ENCODE measurements at places on chromosomes 2 and 18. TPM values are rescaled to one million over a fixed set of nuclear protein-coding genes. Genes with fewer than 3 reads are reported as not detected.

TCF23 gene
- not detected for total RNA-seq

LYG2 gene
- not detected for total RNA-seq

TSGA10 gene
- total RNA-seq, result 4.8 TPM

MPP4 gene
- 5.9 TPM for total RNA-seq

NYAP2 gene
- total RNA-seq, result 2.3 TPM

NGEF gene
- 7.8 TPM for total RNA-seq

HTR2B gene
- total RNA-seq, result not detected

SLC23A3 gene
- 0.02 TPM for total RNA-seq

FAM237A gene
- not detected for total RNA-seq

ZNF513 gene
- total RNA-seq, result 7.6 TPM

CHRNA1 gene
- not detected for total RNA-seq

SERPINB3 gene
- not detected for total RNA-seq

RMND5A gene
- 24.0 TPM for total RNA-seq

MOGAT1 gene
- total RNA-seq, result not detected

NT5DC4 gene
- not detected for total RNA-seq

NPAS2 gene
- total RNA-seq, result 3.6 TPM

SERPINB4 gene
- 0.05 TPM for total RNA-seq

CMPK2 gene
- 134 TPM for total RNA-seq

CCNYL1 gene
- 7.9 TPM for total RNA-seq

TOGARAM2 gene
- total RNA-seq, result not detected

GALNT13 gene
- total RNA-seq, result 0.05 TPM

MAP3K19 gene
- total RNA-seq, result not detected

EMILIN1 gene
- 0.17 TPM for total RNA-seq

TTC32 gene
- total RNA-seq, result 7.4 TPM

NFU1 gene
- total RNA-seq, result 32.8 TPM

IL1B gene
- 2.6 TPM for total RNA-seq

IL1A gene
- total RNA-seq, result 0.22 TPM

NEDD4L gene
- 54.1 TPM for total RNA-seq

CCDC141 gene
- total RNA-seq, result not detected

RGPD3 gene
- 0.02 TPM for total RNA-seq

NEU2 gene
- not detected for total RNA-seq

KANSL3 gene
- total RNA-seq, result 45.2 TPM

KRTCAP3 gene
- not detected for total RNA-seq

ASB1 gene
- 17.2 TPM for total RNA-seq

ERLEC1 gene
- 107 TPM for total RNA-seq

STARD6 gene
- total RNA-seq, result not detected

TMEM163 gene
- total RNA-seq, result not detected
